ENCODE measurements at places on chromosomes 2 and 18. TPM values are rescaled to one million over a fixed set of nuclear protein-coding genes. Genes with fewer than 3 reads are reported as not detected.

DNA sequence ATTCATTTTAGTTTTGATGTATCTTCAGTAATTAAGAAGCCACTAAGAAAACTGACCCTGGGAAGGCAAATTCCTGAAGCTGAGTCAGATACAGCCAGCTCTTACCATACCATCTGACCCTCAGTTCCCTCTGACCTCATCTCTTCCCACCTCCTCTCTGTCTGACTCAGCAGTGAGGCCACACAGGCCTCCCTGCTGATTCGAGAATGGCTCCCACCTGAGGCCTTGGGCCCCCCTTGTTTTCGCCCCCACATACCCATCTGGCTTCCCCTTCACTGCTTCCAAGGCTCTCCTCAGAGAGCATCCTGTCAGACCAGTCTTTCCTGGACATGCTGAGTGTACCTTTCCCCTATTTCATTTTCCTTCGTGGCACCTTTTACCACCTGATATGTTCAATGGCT is 71.0 kb upstream of the CYP1B1 start:
- H3K27ac ChIP-seq, result no peak overlapping the region
- H3K36me3 ChIP-seq, result peaks cover 2% of the 10 kb centered on the region
- peaks cover 9% of the 10 kb centered on the region for H3K27me3 ChIP-seq
- H3K4me3 ChIP-seq, result no peak overlapping the region

DNA sequence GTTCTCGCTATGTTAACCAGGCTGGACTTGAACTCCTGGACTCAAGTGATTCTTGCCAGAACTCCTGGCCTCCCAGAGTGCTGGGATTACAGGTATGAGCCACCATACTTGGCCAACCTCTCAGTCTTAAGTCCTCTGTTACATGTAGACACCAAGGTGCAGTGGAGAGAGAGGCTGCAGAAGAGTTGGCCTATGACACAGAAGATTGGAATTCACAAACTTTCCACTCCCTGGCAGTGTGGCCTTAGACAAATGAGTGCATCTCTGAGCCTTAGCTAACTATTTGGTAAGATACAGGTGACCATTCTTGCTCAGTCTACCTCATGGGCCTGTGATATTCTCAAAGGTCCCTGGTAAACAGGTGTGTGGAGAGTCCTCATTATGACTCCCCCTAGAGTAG is 159.7 kb downstream of the MYCN start:
- no peaks in the 10 kb centered on the region for H3K27me3 ChIP-seq
- no peak for DNase-seq
- H3K4me3 ChIP-seq, result no peak overlapping the region
- no peak overlapping the region for H3K27ac ChIP-seq

- peaks cover 6% of the 10 kb centered on the region for H3K4me1 ChIP-seq
- H3K27ac ChIP-seq, result no peak overlapping the region
- H3K27me3 ChIP-seq, result peaks cover 30% of the 10 kb centered on the region
- H3K4me3 ChIP-seq, result no peak overlapping the region
- no peak for DNase-seq
These were observed 37.5 kb upstream of the MAPRE3 start for GRCh38 chr2:26932974-26933373.

DNA sequence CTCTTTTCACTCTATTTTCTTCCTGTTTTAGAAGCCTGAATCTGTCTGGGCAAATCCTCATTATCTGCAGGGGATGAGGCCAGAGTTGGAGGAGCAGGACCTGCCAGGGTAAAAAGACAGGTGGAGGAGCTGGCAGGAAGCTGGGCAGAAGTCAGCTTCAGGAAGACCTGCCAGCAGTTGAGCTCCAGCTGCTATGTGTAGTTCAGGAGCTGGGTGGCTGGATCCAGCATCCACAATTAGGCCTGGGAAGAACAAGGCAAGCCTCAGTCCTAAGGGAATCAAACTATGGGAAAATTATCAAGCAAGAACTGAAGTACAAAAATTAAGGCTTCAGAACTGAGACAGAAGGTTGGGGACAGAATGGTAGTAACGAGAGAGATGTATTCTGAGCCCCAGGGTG is 174.0 kb downstream of the MREG start:
- no peak for DNase-seq
- no peak overlapping the region for H3K27ac ChIP-seq
- no peaks in the 10 kb centered on the region for H3K36me3 ChIP-seq
- no peak overlapping the region for H3K4me3 ChIP-seq
- peaks cover 15% of the 10 kb centered on the region for H3K27me3 ChIP-seq

GRCh38 chr2:175136334-175137215 is 31.4 kb downstream of the ATF2 start:
- no peak overlapping the region for H3K4me3 ChIP-seq
- no peak overlapping the region for H3K27ac ChIP-seq
- no peak for DNase-seq
- no peaks in the 10 kb centered on the region for H3K27me3 ChIP-seq

GRCh38 chr2:222582928-222583327 is 73.0 kb downstream of the FARSB start:
- no peak overlapping the region for H3K27ac ChIP-seq
- DNase-seq, result no peak
- H3K27me3 ChIP-seq, result no peaks in the 10 kb centered on the region
- H3K4me3 ChIP-seq, result no peak overlapping the region

DNA sequence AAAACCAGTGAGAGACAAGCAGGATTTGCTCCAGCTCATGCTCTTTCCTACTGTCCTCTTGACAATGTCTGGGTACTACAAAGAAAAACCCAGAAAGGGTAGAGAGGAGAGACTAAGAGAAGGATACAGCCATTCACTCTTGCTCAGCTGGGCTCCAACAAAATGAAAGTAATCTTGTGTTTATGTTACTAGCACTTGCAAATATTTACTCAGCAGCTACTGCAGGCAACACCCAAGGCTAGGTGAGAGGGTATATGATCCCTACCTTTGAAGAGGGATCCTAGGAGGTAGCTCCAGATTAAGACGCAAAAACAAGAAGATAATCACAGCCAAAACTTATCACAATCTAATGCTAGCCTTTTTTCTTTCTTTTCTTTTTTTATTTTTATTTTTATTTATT is 329.6 kb upstream of the ACVR2A start:
- peaks cover 3% of the 10 kb centered on the region for H3K36me3 ChIP-seq
- H3K27ac ChIP-seq, result no peak overlapping the region
- H3K4me3 ChIP-seq, result no peak overlapping the region
- H3K27me3 ChIP-seq, result no peaks in the 10 kb centered on the region
- no peak for DNase-seq
- H3K4me1 ChIP-seq, result peaks cover 7% of the 10 kb centered on the region

DNA sequence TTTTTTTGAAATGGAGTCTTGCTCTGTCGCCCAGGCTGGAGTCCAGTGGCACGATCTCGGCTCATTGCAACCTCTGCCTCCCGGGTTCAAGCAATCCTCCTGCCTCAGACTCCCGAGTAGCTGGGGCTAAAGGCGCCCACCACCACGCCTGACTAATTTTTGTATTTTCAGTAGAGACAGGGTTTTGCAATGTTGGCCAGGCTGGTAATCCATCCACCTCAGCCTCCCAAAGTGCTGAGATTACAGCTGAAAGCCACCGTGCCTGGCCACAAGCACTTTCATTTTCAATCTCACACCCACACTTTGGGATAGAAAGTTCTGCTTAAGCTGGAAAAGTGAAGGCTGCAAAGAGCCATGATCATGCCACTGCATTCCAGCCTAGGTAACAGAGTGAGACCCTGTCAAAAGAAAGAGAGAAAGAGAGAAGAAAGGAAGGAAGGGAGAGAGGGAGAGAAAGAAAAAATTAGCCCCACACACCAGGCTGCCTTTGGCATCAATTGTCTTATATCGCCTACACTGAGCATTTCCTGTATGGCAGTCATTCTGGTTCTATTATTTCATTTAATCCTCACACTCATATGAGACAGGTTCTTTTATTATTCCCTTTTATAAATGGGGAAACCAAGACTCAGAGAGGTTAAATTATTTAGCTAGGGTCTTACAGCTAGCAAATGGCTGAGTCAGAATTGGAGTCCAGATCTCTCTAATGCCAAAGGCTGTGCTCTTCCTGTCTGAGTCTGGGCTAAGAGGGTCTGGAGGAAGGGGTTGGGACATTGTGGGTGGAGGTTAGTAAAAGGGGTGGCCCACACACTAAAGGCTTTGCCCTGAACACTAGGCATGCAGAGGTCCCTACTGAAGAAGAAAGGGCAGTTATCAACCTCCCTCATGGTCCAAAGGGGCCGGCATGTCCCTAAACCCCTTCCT is 37.9 kb upstream of the PKDCC start:
- H3K4me1 ChIP-seq, result peaks cover 19% of the 10 kb centered on the region
- no peak for DNase-seq
- peak overlapping the region; percentile 92 for H3K4me3 ChIP-seq
- peak overlapping the region; percentile 96 for H3K27ac ChIP-seq

DNA sequence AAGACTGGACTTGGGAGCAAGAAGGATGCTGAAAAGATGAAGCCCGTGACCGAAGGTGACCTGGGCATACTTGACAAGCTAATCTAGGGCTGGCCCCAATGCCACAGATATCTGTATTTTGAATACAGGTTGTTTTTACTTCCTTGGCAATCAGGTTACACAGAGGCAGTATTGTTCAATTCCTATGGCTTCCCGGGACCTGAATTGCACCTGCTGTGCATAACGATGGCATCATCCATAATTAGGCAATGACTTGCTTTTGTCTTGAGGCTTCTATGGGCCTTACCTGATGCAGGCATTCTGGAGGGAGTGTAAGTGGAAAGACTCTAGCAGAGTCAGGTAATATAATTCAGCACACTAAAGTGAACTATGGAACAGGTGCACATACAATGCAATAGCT is 60.6 kb upstream of the CUL3 start:
- H3K27ac ChIP-seq, result no peak overlapping the region
- peaks cover 15% of the 10 kb centered on the region for H3K4me1 ChIP-seq
- H3K4me3 ChIP-seq, result no peak overlapping the region
- peaks cover 17% of the 10 kb centered on the region for H3K27me3 ChIP-seq
- DNase-seq, result no peak

The ANKRD30BL gene
- not detected for total RNA-seq

The C2orf92 gene
- 12.5 TPM for total RNA-seq

The CHRNG gene
- total RNA-seq, result not detected

The PIEZO2 gene
- total RNA-seq, result not detected

The MSTN gene
- total RNA-seq, result 0.10 TPM

Measured in T-helper 17 cell (primary cell).